ENCODE measurements at places on chromosomes 12 and 14. TPM values are rescaled to one million over a fixed set of nuclear protein-coding genes. Genes with fewer than 3 reads are reported as not detected.

DNA sequence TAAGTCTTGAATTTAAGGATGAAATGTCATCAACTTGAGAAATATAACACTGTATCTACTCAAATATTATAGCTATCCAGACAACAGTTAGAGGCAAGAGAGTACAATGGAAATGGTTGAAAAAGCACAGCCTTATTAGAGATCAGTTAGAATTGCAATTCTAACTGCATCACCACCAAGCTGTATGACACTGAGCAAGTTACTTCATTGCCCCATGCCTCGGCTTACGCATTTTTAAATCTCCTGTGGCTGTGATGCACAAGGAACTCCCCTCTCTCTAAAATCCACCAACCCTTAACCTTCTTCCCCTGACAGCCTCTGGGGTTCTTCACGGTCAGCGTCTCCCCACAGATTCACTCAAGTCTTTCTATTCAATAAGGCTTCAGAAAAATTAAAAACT, 75.1 kb downstream of the MED13L start:
- no peak for DNase-seq

DNA sequence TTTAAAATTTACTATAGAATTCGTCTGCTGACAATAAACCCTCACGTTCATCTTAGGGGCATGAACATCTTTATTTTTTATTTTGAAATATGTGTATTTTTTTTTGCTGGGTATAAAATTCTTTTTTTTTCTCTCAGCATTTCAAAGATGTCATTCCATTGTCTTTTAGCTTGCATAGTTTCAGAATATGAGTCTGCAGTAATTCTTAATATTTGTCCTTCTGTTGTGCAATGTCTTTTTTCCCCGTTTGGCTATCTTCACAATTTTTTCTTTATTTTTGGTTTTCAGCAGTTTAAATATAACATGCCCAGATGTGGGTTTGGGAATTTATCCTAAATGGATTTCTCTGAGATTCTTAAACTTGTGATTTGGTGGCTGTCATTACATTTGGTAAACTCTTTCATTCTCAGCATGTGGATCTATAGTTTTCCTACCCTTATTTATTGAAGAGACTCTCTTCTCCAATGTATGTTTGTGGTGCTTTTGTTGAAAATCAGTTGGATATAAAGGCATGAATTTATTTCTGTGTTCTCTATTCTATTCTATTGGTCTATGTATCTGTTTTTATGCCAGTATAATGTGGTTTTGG, 37.8 kb upstream of the PLBD1 start:
- no peak for DNase-seq

The LRTM2 gene
- total RNA-seq, result not detected

The ABHD12B gene
- total RNA-seq, result not detected

The EIF2S3B gene
- total RNA-seq, result 0.68 TPM
